ENCODE measurements at places on chromosomes 4 and X.

DNA sequence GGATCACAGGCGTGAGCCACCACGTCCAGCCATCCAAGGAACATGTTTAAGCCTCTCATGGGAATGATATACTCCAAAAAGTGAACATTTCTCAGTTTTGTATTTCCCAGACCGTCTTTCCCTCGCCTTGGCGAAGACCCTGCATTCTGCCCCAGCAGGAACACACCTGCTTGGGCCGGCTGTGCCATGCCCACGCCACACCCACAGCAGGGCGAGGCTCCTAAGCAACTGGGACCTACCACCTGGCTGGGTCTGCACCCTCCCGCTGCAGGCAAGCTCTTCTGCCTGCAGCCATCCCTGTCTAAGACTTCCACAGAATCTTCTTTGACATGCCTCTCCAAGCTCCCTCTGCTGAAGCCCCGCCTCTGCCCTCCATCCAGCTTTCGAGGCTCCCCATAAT, 3.6 kb downstream of the CCNQ start:
- no peak for DNase-seq

- no peak for DNase-seq
Observed at GRCh38 chr4:143344041-143344440, 7.4 kb downstream of the GAB1 start.

DNA sequence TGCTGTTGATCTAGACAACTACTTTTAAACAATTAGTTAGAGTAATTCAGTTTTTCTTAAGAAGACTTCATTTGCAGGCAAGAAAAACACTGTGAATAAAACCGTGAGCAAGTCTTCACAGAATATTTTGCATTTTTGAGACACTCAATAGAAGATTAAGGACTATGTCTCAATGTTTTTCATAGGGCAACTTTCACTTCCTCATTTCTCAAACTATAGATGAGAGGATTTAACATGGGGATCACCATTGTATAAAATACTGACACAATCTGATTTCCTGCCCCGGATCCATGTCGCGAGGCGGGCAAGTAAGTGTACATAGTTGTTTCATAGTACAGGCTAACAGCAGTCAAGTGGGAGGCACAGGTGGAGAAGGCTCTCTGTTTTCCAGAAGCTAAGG, 108.8 kb upstream of the IGSF1 start:
- no peak for DNase-seq

- no peak for DNase-seq
Observed at GRCh38 chrX:19956306-19956705, 34.6 kb downstream of the BCLAF3 start.

DNA sequence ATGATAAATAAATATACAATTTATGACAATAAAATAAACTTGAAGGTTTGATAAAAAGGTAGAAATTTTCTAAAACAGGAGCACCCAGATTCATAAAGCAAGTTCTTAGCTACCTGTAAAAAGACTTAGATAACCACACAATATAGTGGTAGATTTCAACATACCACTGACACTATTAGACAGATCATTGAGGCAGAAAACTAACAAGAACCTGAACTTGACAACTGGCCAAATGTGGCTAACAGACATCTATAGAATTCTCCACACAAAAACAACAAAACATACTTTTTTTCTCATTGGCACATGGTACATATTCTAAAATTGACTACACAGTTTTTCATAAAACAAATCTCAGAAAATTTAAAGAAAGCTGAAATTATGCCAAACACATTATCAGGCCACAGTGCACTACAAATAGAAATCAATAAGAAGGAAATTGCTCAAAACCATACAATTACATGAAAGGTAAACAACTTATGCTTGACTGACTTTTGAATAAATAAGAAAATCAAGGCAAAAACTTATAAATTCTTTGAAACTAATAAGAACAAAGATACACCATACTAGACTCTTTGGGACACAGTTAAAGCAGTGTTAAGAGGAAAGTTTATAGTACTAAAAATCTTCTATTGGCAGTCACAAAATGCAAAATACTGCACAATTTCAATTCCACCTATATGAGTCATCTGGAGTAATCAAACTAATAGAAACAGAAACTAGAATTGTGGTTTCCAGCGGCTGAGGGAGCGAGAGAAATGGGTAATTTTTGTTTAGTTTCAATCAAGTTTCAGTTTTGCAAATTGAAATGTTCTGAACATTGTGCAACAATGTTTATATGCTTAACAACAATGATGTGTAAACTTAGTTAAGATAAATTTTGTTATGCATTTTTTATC, 925.6 kb downstream of the SH3BGRL start:
- DNase-seq, result no peak

- DNase-seq, result no peak
Observed at GRCh38 chr4:121428721-121429120, 47.9 kb upstream of the QRFPR start.

DNA sequence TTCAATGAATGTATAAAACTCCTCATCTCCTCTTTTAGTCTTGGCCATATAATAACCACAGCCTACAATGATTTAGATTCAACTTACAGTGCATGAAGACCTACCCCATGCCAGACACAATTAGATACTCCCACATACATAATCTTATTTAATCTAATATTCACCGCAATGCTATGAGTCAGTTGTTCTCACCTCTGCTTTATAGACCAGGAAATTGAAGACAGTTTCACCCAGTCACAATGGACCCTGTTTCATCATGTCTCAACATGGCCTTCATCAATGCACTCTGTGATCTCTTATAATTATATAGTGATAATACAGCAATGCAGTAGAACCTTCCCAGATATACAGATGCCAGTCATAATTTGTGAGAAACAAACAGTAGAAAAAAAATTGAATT, 148.6 kb downstream of the PARM1 start:
- no peak for DNase-seq

DNA sequence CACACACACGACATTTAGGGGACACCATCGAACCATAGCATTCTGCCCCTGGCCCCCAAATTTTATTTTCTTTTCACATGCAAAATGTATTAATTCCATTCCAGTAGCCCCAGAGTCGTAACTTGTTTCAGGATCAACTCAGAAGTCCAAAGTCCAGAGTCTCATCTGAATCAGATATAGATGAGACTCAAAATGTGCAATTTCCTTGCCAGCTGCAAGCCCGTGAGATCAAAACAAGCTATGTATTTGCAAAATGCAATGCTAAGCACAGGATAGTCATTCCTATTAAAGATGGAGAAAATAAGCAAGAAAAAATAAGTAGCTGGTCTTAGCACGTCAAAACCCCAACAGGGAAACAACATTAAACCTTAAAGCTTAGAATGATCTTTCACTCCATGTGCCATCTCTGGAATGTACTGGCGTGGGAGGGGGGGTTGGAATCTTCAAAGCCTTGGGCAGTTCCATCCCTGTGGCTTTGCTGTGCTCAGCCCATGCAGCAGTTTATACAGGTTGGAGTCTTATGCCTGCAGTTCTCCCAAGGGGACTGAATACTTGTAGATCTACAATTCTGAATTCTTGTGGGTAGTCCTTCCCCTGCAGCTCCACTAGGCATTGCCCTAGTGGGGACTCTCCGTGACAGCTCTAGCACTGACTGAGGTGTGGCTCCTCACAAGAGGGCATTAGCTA, 47.7 kb upstream of the SYTL5 start:
- no peak for DNase-seq

GRCh38 chr4:84099599-84099998, 399.5 kb downstream of the NKX6-1 start:
- no peak for DNase-seq

GRCh38 chr4:108007984-108008383, 18.3 kb downstream of the HADH start:
- no peak for DNase-seq

- DNase-seq, result no peak
Observed at GRCh38 chr4:8729408-8730149, 137.0 kb downstream of the CPZ start.

- no peak for DNase-seq
Observed at GRCh38 chr4:135123632-135124031, 922.0 kb upstream of the PABPC4L start.

DNA sequence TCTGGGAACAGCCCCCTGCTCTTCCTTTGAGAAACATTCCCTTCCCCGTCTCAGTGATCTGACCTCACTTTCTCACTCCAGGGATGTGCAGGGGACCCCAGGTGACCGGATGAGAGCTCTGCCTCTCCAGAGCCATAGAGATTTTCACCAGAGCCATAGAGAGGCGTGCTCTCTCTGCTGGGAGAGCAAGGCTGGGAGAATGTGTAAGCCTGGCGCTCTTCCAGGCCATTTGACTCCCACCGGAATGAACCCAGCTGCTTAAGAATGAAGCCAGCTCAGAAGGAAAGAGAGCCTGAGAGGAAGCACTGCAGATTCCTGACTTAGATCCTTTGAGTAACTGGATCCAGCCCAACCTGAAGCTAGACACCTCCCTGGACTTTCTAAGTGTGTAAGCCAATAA, 106.4 kb downstream of the DHX15 start:
- DNase-seq, result no peak
